ENCODE measurements at places on chromosomes 3 and 15. TPM values are rescaled to one million over a fixed set of nuclear protein-coding genes. Genes with fewer than 3 reads are reported as not detected.

Gene GOLGA8R
- 5.2 TPM for total RNA-seq

Gene PTPRG
- total RNA-seq: 30.4 TPM

Gene DNAJB11
- total RNA-seq: 23.6 TPM

Gene C3orf22
- total RNA-seq: not detected

Gene AADACL2
- total RNA-seq: not detected

Gene APBA2
- total RNA-seq: 1.2 TPM

Gene PLCH1
- 0.50 TPM for total RNA-seq

Gene NR2F2
- 18.0 TPM for total RNA-seq

Gene LZTFL1
- total RNA-seq: 10.1 TPM

Gene P2RY14
- 4.4 TPM for total RNA-seq

Gene MON1A
- 8.1 TPM for total RNA-seq

Gene CPNE9
- total RNA-seq: not detected
